ENCODE measurements at places on chromosomes 6 and 20.

DNA sequence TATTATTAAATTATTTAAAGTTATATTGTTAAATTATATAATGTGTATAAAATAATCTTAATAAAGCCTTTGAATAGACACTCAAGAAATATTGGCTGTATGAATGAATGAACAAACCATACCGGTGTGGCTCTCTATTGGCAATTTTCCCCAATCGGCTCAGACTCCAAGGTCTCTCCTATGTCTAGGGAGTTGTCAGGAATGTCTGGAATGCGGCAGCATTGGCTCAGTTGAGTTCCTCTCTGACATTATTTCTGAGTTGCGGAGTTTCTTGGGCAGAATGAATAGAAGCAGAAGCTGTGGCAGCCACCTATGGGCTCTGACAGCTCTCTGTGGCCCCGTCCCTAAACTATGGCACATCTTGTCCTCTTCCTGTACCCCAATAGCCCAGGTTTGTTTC is 111.0 kb downstream of the SOBP start:
- DNase-seq, result no peak

GRCh38 chr6:87965806-87966205 is 81.8 kb upstream of the SPACA1 start:
- DNase-seq, result no peak

DNA sequence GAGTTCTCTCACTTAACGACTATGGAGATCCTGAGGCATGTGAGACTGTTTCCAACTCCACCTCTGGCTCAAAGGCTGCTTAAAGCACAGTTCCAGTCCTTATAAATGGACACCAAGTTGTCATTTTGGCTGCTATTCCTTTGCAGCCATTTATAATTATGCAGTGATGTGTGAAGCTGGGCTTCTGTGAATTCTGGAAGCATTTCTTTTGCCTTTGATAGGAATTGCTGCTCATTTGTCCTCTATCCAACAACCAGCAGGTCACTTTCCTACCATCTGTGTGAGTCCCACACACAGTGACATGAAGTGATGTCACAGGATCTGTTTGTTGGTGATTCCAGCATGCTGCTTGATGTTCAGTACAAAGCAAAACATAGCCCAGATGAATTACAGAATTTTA is 28.5 kb upstream of the EFHC1 start:
- no peak for DNase-seq

DNA sequence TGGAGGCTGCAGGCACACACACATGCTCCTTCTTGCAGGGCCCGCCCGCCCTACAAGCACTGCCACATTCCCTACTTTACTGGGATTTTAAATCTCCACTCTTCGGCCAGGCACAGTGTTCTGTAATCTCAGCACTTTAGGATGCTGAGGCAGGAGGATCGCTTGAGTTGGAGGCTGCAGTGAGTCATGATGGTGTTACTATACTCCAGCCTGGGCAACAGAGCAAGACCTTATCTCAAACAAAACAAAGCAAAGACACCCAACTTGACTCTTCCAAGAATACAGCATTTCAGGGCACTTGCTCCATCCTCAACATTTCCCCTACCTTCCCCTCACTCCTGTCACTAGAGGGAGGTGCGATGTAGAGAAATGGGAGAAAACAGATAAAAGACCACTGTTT is 194.0 kb downstream of the MYLK4 start:
- DNase-seq, result no peak

GRCh38 chr6:129679275-129679674 is 30.7 kb downstream of the ARHGAP18 start:
- no peak for DNase-seq
